ENCODE measurements at places on chromosomes 6 and 20. TPM values are rescaled to one million over a fixed set of nuclear protein-coding genes. Genes with fewer than 3 reads are reported as not detected.

Gene ADGB
- not detected for polyA plus RNA-seq

Gene MLN
- not detected for polyA plus RNA-seq

Gene TRIM31
- 0.26 TPM for polyA plus RNA-seq

Gene FHL5
- polyA plus RNA-seq: 4.3 TPM

Gene BTN1A1
- polyA plus RNA-seq: not detected

Gene C6orf141
- polyA plus RNA-seq: not detected

GRCh38 chr20:24797113-24797512 lies 152.0 kb upstream of the CST7 start:
- no peak for DNase-seq

GRCh38 chr20:7723284-7723683 lies 217.0 kb downstream of the HAO1 start:
- no peak for DNase-seq

DNA sequence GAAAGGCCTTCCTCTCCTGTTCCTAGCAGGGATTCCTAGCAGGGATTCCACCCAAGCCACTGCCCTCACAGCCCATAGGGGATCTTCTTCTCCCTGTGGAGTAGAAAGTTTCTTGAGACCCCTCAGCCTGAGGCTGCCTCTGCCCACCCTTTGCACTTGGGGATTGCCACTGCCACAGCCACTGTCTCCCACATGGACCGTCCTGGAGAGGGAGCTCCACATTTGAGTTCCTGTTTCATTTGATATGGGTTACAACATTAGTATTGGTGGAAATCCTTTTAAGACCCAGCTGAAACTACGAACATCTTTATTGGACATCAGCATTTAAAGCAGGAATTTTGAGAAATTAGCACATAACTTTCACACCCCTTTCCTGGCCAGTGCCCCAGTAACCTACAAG lies 25.6 kb downstream of the HLA-G start:
- DNase-seq: no peak

- DNase-seq: no peak
Observed at GRCh38 chr6:101730954-101731353, 337.4 kb downstream of the GRIK2 start.

DNA sequence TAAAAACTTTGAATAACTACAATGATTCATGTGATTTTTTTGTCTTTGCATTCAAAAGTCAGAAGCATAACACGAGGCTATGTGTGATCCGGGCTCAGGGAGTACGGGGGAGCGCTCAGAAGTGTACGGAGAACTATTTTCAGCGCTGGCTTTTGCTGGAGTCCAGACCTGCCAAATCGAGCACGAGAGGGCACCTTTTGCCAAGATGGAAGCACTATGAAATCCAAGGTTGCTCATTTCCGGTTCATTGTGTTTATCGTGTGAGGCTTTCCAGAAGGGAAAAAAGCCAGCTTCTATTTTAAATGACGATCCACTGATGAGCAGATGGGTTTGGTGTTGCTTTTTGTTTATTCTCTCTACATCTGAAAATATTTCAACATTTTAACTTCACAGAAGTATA lies 11.3 kb downstream of the RAMACL start:
- no peak for DNase-seq

GRCh38 chr6:21593412-21593926 lies at the start of gene SOX4:
SOX4 (plus strand) TSS chr6:21593751; CDS start chr6:21594535, 784 bp downstream.
- DNase-seq: peak; percentile 99
